WTC11 (cell line): ENCODE measurements at places on chromosomes 16 and 17.

DNA sequence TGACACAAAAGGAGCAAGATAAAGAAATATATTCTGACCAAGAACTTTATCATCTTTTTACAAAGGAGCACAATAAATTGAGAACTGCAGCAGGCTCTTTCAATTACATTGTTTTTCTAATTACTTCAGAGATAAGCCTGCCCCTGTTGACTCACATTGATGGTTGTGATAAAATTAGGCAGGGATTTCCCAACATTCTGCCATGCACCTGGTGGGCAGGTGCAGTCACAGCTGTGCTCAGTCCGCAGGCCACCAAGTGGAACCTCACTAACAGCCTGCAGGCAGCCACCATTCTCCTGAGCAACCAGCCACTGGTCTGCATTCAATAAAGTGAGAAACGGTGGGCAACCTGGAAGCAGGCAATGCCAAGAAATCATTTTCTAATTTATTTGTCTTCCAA lies 5.1 kb downstream of the FANCA start:
- DNase-seq: no peak

GRCh38 chr17:41967921-41968578 lies 1.5 kb downstream of the CNP start:
- no peak for DNase-seq

- DNase-seq: no peak
Observed at GRCh38 chr17:31308372-31309334, 5.2 kb downstream of the EVI2B start.

DNA sequence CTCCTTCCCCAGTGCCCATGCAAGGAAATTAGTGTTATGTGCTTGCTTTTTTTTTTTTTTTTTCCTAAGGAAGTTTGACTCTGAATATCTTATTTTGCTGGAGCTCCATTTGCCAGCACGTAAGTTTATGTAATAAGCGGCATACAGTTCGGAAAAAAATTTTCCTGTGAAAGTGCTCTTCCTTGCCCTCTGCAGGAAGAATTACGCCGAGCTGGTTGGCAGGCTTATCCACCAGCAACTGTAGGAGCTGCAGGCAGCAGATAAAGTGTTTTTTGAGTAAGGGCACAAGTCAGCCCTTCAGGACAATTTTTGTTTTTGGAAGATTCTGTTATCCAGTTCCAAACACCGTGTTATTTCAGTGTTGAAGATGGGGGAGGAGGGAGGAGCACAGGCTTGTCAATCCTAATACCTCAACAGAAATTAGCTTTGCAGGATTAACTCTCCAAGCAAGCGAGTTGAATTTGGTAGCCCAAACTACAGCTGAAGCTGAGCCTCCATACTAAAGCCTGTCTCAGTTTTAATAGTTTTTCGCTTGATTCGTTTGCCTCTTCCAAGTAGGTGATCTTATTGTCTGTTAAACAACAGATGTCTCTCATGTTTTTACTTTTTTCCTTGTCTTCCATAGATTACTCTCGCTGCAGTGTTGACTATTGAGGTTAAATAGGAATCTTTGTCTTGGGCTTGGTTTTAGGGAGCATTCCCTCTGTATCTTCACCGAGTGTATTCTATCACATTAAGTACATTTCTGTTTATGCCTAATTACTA lies 1.1 kb downstream of the SPECC1 start:
- DNase-seq: peak; percentile 28

DNA sequence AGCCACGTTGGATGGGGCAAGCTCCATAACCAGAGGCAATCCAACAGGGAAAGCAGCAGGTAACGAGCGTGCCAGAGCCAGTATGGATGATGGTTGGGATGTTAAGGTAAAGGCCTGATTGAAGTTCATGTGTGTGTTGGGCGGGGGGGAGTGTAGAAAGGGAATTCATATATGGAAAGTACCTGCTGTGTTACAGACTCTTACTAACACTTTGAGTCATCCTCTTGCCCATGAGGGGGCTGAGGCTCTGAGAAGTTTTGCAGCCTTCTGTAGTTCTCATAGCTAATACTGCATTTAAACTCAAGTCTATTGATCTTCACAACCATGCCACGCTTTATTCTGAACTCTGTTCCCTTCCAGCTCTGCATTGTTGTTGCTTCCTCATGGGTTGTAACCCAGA lies 28.5 kb downstream of the SYCE1L start:
- no peak for DNase-seq

DNA sequence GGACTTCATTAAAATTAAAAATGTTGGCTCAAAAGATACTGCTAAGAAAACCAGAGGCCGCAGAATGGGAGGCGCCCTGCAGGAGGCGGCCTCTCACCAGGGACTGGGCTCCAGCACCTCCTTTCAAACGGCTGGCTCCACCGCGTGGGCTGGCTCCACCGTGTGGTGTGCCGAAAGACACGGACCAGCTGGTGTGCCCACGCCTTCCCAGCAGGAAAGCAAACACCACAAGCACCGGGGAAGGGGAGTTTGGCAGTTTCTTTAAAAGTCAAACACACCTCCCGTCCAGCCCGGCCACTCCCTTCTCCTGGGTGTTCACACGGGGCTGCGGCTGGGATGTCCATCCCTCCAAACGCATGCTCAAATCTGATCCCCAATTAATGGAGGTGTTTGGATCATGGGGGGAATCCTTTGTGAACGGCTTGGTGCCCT lies 13.9 kb downstream of the HAGH start:
- peak; percentile 70 for DNase-seq

GRCh38 chr16:79212114-79212791 lies 388.3 kb downstream of the MAF start:
- DNase-seq: no peak

DNA sequence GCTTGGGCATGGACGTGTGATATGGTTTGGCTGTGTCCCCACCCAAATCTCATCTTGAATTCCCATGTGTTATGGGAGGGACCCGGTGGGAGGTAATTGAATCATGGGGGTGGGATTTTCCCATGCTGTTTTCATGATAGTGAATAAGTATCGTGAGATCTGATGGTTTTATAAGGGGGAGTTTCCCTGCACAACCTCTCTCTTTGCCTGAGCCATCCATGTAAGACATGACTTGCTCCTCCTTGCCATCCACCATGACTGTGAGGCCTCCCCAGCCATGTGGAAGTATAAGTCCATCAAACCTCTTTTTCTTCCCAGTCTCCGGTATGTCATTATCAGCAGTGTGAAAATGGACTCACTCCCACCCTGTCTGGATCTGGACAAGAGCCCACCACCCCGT lies 393.4 kb downstream of the SEC14L1 start:
- no peak for DNase-seq

GRCh38 chr16:85286066-85286831 lies 174.0 kb upstream of the CIBAR2 start:
- DNase-seq: no peak

- DNase-seq: no peak
Observed at GRCh38 chr17:41480136-41480535, 815 bp downstream of the KRT35 start.

DNA sequence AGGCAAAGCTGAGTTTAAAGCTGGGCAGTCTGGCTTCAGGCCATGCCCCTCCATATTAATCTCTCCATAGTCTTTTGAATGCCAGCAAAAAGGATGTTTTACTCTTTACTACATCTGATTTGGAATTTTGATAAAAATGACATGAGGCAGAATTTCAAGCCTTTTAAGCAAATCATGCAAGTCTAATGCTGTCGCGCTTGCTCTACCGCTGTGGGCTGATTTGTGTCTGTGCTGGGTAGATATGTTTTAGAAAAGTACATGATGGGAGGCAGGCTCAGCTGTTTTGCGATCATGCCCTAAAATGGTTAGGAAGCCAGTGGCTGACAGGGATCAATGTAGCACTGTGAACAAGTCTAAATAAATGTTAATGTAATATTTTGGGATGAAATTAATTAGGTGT lies 311.9 kb downstream of the CA10 start:
- no peak for DNase-seq

- DNase-seq: no peak
Observed at GRCh38 chr17:29733166-29733565, 110.5 kb upstream of the CORO6 start.

GRCh38 chr16:28192806-28193529 lies 18.8 kb downstream of the XPO6 start:
- no peak for DNase-seq

- no peak for DNase-seq
Observed at GRCh38 chr17:31329221-31329620, 7.8 kb upstream of the EVI2A start.

GRCh38 chr17:81309140-81309858 lies 14.2 kb upstream of the SLC38A10 start:
- peak; percentile 64 for DNase-seq

GRCh38 chr16:9950658-9951057 lies 231.6 kb downstream of the GRIN2A start:
- no peak for DNase-seq

GRCh38 chr17:13346996-13347762 lies 254.6 kb downstream of the HS3ST3A1 start:
- no peak for DNase-seq
